T-helper 1 cell treated with Interleukin-12 subunit alpha and Interleukin-12 subunit beta and Interleukin-4 antibody, amounts not matched to agents 30 ng/mL and 1 ng/mL, for 36 hours (primary cell): ENCODE measurements at places on chromosomes 13 and 19. TPM values are rescaled to one million over a fixed set of nuclear protein-coding genes. Genes with fewer than 3 reads are reported as not detected.

CEACAM6 gene
- total RNA-seq = not detected in 2 replicates

TNFSF11 gene
- 0.12 TPM in 1 of 2 replicates, not detected in the other for total RNA-seq

VSTM2B gene
- not detected in 2 replicates for total RNA-seq

IFNL1 gene
- total RNA-seq = not detected in 2 replicates

RUVBL2 gene
- 87.7 and 96.1 TPM in 2 replicates for total RNA-seq

OR7C1 gene
- total RNA-seq = not detected in 2 replicates

PDX1 gene
- not detected in 2 replicates for total RNA-seq

CEACAM16 gene
- not detected in 2 replicates for total RNA-seq

CLDN10 gene
- not detected in 2 replicates for total RNA-seq

EFNB2 gene
- total RNA-seq = 0.12 and 0.20 TPM in 2 replicates

RPS15 gene
- total RNA-seq = 1,137 and 1,164 TPM in 2 replicates

RHPN2 gene
- 0.56 and 0.66 TPM in 2 replicates for total RNA-seq

ZNF320 gene
- 11.4 TPM in 2 replicates for total RNA-seq

RDH8 gene
- total RNA-seq = not detected in 2 replicates

STAP2 gene
- total RNA-seq = 14.8 and 19.1 TPM in 2 replicates

PINLYP gene
- total RNA-seq = 3.8 and 4.1 TPM in 2 replicates

ZNF681 gene
- 1.8 and 2.6 TPM in 2 replicates for total RNA-seq

MBD3L5 gene
- not detected in 2 replicates for total RNA-seq

KLF2 gene
- total RNA-seq = 175 and 177 TPM in 2 replicates

TICAM1 gene
- 25.9 and 26.3 TPM in 2 replicates for total RNA-seq

PRRG2 gene
- 0.88 and 1.4 TPM in 2 replicates for total RNA-seq

CPT1C gene
- 4.3 and 5.1 TPM in 2 replicates for total RNA-seq

FPR1 gene
- total RNA-seq = not detected in 2 replicates

FSD1 gene
- total RNA-seq = 22.0 and 24.2 TPM in 2 replicates

OSCAR gene
- 0.22 TPM in 1 of 2 replicates, not detected in the other for total RNA-seq

SLC1A6 gene
- not detected in 2 replicates for total RNA-seq

C5AR2 gene
- 0.17 and 0.22 TPM in 2 replicates for total RNA-seq

HIPK4 gene
- 0.07 TPM in 1 of 2 replicates, not detected in the other for total RNA-seq

SYCN gene
- total RNA-seq = not detected in 2 replicates

CCNE1 gene
- 52.4 and 55.7 TPM in 2 replicates for total RNA-seq

GJA3 gene
- total RNA-seq = 0.05 TPM in 1 of 2 replicates, not detected in the other
